Naive thymus-derived CD4-positive, alpha-beta T cell (primary cell): ENCODE measurements at places on chromosomes 12 and 14. TPM values are rescaled to one million over a fixed set of nuclear protein-coding genes. Genes with fewer than 3 reads are reported as not detected.
A peak's percentile ranks its signal among the peaks of the same experiment; 100 is the strongest.

GRCh38 chr14:64059454-64060198 is 206.8 kb downstream of the SYNE2 start:
- H3K27me3 ChIP-seq = no peaks in the 10 kb centered on the region
- no peak overlapping the region for H3K4me3 ChIP-seq
- no peaks in the 10 kb centered on the region for H3K4me1 ChIP-seq
- DNase-seq = no peak

GRCh38 chr12:47362126-47362705 is 282.5 kb upstream of the AMIGO2 start:
- peak overlapping the region; percentile 80 for H3K27ac ChIP-seq
- no peaks in the 10 kb centered on the region for H3K27me3 ChIP-seq
- no peaks in the 10 kb centered on the region for H3K36me3 ChIP-seq
- DNase-seq = no peak

- no peaks in the 10 kb centered on the region for H3K4me1 ChIP-seq
- H3K27ac ChIP-seq = no peak overlapping the region
- no peaks in the 10 kb centered on the region for H3K27me3 ChIP-seq
Measured at GRCh38 chr12:2526371-2526770, 268.4 kb upstream of the FKBP4 start.

DNA sequence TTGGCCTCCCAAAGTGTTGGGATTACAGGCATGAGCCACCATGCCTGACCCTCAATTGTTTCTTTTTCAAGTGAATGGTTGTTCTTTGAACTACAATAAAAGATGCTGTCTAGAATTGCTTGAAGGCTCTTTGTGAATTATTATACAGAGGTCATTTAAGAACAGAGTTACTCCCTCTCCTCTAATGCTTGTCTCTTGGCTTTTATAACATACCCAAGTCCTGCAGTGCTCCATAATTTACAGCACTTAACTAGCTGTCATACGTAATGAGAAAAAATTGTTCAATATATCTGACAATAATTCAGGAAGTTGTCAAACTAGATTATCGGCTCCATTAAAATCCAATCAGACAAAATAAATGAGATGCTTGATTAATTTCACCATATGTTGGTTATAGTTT is 823.0 kb upstream of the ATXN7L3B start:
- H3K4me1 ChIP-seq = no peaks in the 10 kb centered on the region
- H3K36me3 ChIP-seq = no peaks in the 10 kb centered on the region
- DNase-seq = no peak
- H3K4me3 ChIP-seq = no peak overlapping the region

DNA sequence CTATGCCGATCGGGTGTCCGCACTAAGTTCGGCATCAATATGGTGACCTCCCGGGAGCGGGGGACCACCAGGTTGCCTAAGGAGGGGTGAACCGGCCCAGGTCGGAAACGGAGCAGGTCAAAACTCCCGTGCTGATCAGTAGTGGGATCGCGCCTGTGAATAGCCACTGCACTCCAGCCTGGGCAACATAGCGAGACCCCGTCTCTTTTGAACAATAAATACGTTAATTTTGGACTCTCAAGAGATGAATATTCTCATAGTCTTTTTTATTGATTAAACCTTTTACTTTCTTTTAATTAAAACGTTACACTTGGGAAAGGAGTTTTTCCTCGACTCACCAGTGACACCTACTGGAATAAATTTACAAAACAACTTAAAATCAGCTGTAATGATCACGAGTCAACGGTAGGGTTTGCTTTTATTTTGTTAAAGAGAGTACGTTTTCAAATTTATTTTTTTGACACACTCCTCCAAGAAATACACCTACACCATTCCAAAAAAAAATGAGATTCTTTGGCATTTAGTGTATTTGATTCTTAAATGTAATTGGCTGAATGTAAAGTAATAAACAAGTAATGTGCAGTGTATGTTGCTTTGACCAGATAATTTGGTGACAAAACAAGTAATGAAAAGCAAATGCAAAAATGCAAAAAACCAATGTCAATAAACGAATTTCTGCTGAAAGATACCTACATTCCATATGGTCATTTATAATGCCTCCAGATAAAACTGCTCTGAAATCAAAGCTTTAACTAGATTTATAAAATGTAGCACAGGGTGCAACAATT is 687 bp upstream of the RPS29 start:
- H3K27me3 ChIP-seq = no peaks in the 10 kb centered on the region
- peaks cover 19% of the 10 kb centered on the region for H3K4me1 ChIP-seq

DNA sequence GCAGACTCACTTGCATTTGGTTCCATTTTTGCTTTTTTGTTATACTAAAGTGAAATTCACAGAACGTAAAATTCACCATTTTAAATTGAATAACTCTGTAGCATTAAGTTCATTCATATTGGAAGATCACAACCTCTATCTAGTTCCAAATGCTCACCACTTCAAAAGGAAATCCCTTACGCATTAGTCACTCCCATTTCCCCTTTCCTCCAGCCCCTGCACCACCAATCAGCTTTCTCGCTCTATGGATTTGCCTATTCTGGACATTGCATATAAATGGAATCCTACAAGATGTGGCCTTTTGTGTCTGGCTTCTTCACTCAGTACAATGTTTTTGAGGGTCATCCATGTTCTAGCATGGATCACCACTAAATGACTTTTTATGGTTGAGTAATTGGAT is 294.5 kb downstream of the KSR2 start:
- H3K4me3 ChIP-seq = no peak overlapping the region
- H3K36me3 ChIP-seq = no peaks in the 10 kb centered on the region
- no peaks in the 10 kb centered on the region for H3K4me1 ChIP-seq
- no peaks in the 10 kb centered on the region for H3K27me3 ChIP-seq

DNA sequence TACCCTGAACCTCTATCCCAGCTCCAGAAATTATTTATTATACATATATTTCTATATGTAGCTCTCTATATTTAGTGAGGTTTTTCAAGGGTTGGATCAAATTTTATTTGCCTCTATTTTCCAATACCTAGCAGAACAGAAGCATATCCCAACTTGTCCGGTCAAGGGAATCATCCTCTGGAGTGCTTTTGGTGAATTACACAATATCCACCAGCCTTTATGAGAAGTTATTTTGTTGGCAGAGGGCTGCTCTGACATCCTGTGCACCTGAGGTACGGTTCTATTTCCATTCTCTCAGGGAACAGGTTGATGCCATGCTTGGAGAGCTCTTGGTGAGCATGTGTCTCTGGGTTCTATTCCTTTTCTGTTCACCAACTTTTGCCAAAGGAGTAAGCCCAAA is 1056.4 kb downstream of the GALC start:
- H3K27me3 ChIP-seq = no peaks in the 10 kb centered on the region
- H3K4me1 ChIP-seq = no peaks in the 10 kb centered on the region
- no peak overlapping the region for H3K27ac ChIP-seq
- DNase-seq = no peak

- H3K4me1 ChIP-seq = no peaks in the 10 kb centered on the region
- no peaks in the 10 kb centered on the region for H3K27me3 ChIP-seq
- no peak overlapping the region for H3K27ac ChIP-seq
- no peak for DNase-seq
- peaks cover 39% of the 10 kb centered on the region for H3K36me3 ChIP-seq
Measured at GRCh38 chr14:105442125-105442524, 22.5 kb downstream of the MTA1 start.

GRCh38 chr12:45655186-45655585 is 74.3 kb upstream of the ARID2 start:
- no peaks in the 10 kb centered on the region for H3K27me3 ChIP-seq
- peak; percentile 75 for DNase-seq
- H3K36me3 ChIP-seq = no peaks in the 10 kb centered on the region
- H3K4me3 ChIP-seq = no peak overlapping the region
- H3K4me1 ChIP-seq = no peaks in the 10 kb centered on the region
- no peak overlapping the region for H3K27ac ChIP-seq

GRCh38 chr12:50087995-50088394 is 2.9 kb downstream of the SMARCD1 start:
- peaks cover 5% of the 10 kb centered on the region for H3K4me1 ChIP-seq
- H3K27me3 ChIP-seq = no peaks in the 10 kb centered on the region
- H3K36me3 ChIP-seq = peaks cover 67% of the 10 kb centered on the region
- DNase-seq = no peak
- H3K4me3 ChIP-seq = no peak overlapping the region
- no peak overlapping the region for H3K27ac ChIP-seq

DNA sequence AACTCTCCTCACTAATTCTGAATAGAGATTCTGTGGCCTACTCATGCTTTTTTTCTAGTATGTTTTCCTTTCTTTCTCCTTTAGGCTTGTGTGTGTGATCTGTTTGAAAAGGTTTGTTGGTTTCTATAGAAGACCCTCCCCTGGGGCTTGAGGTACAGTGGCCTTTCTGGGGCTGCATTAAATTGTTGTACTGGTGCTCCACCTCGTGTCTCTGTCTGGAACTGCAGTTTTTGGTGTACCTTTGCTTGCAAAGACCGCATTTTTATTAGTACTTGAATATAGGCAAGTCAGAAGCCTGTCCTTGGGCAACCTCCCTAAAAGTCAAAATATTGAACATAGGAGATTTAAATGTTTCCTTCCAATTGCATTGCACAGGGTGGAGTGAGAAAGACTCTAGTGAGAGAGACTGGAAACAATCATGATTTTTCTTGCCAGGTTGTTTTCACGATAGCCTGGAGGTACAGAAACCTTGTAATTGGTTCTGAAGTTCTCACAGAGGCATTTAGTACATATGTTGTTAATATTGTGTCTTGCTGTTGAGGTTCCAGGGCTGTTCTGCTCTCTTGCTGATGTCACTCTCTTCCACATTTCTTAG is 39.0 kb downstream of the SLCO1B1 start:
- H3K27ac ChIP-seq = no peak overlapping the region
- no peak overlapping the region for H3K4me3 ChIP-seq
- H3K4me1 ChIP-seq = no peaks in the 10 kb centered on the region
- H3K27me3 ChIP-seq = no peaks in the 10 kb centered on the region

DNA sequence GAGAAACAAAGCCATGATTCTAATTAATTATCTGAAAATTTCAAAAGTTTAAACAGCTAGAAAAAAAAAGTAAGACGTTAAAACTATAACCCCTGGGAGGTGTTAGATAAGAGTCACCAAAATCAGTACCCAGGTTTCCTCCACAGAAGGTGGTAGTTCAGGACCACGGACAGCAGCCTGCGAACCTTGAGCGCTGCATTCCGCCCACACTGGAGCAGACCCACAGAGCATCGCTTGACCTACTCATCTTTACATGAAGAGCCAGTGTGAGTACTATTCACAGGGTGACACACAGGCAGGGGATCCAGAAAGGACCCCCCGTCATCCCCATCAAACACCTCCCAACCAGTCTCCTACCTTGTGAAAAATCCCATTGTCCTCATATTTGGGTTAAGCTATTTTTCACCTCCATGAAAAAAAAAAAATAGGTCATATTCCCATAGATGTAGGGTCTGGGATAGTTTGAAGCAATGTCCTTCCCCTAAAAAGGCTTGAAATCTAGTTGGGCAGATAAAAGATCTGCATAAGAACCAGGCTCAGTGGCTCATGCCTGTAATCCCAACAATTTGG is 8.8 kb upstream of the CHGA start:
- no peaks in the 10 kb centered on the region for H3K4me1 ChIP-seq
- no peaks in the 10 kb centered on the region for H3K36me3 ChIP-seq
- no peak for DNase-seq
- no peak overlapping the region for H3K27ac ChIP-seq

- no peaks in the 10 kb centered on the region for H3K4me1 ChIP-seq
- no peak for DNase-seq
- no peak overlapping the region for H3K27ac ChIP-seq
- no peaks in the 10 kb centered on the region for H3K36me3 ChIP-seq
- H3K27me3 ChIP-seq = no peaks in the 10 kb centered on the region
Measured at GRCh38 chr12:95335948-95336347, 118.3 kb downstream of the VEZT start.

DNA sequence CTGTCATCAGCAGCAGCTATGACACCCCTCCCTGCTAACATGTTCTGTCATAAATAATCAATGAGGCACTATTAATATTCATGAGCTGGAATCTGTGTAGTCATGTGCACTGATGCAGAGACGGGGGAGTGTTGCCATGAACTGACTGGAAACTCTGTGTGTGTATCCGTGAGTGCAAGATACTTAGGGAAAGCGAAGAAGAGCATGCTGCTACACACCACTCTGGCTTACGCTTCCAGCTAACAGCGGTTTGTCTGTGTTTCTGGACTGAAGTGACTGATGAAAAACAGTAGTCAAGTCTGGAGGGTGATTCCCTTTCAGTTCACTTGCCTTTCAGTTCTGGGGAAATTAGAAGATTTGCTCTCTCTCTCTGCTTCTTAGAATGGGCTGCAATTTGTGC is 249.4 kb downstream of the PDZRN4 start:
- H3K36me3 ChIP-seq = no peaks in the 10 kb centered on the region
- H3K4me3 ChIP-seq = no peak overlapping the region
- DNase-seq = no peak
- H3K27ac ChIP-seq = no peak overlapping the region
- H3K4me1 ChIP-seq = no peaks in the 10 kb centered on the region
- no peaks in the 10 kb centered on the region for H3K27me3 ChIP-seq

DNA sequence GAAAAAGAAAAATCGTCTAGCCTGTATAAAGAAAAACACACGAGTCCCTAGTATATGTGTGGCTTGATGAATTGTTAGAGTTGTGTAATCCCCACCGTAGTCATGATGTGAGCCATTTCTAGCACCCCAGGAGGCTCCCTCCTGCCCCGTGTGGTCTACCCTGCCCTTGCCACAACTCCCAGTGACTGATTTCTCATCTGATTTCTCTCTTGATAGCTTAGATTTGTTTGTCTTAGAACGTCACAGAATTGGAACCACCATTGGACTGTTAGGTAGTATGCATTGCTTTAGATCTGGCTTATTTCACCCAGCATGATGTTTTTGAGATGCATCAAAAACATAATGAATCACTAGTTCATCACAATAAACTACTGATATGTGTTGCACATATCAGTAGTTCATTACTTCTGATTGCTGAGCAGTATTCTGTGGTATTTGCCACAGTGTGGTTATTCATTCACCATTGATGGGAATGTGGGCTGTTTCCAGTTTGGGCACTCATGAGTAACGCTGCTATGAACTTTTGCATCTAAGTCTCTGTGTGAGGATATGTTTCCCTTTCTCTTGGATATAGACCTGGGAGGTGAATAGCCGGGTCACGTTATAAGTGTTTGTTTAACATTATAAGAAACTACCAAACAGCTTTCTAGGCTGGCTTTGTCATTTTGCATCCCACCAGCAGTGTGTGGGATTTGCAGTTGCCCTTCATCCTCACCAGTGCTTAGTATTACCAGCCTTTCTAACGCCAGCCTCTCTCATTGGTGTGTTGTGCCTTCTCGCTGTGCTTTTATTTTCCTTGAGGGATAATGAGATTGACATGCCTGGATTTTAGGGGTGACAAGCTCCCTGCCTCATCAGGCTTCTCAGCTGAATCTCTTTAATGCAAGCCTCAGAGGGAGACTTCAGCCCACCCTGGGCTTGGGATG is 31.9 kb upstream of the NCOR2 start:
- H3K27ac ChIP-seq = no peak overlapping the region
- H3K4me1 ChIP-seq = no peaks in the 10 kb centered on the region
- no peak for DNase-seq
- no peaks in the 10 kb centered on the region for H3K36me3 ChIP-seq

- H3K4me1 ChIP-seq = no peaks in the 10 kb centered on the region
- no peaks in the 10 kb centered on the region for H3K36me3 ChIP-seq
- no peak overlapping the region for H3K27ac ChIP-seq
- no peak for DNase-seq
Measured at GRCh38 chr14:104281768-104282301, 143.4 kb downstream of the KIF26A start.

KCNJ8 gene
- not detected for total RNA-seq

PDE6H gene
- not detected in 2 replicates for total RNA-seq

CABP1 gene
- 0.24 and 0.28 TPM in 2 replicates for total RNA-seq

SUOX gene
- total RNA-seq = 7.9 and 10.4 TPM in 2 replicates

P2RX2 gene
- total RNA-seq = not detected

CEP170B gene
- total RNA-seq = 4.1 TPM

PLEKHG7 gene
- total RNA-seq = not detected in 2 replicates

NDUFA12 gene
- total RNA-seq = 57.8 TPM

TSHR gene
- 0.78 TPM for total RNA-seq

DACT1 gene
- total RNA-seq = 32.3 TPM
